Natural killer cell (primary cell): ENCODE measurements at places on chromosomes 3 and 15. TPM values are rescaled to one million over a fixed set of nuclear protein-coding genes. Genes with fewer than 3 reads are reported as not detected.

Gene CD86
- total RNA-seq: 6.9 TPM

Gene MUC4
- total RNA-seq: 1.7 TPM

Gene ALDH1L1
- not detected for total RNA-seq

Gene SENP2
- total RNA-seq: 59.8 TPM

Gene NTRK3
- total RNA-seq: not detected

Gene MRPL3
- 29.7 TPM for total RNA-seq

Gene GOLGA6L7
- total RNA-seq: not detected

Gene ARGFX
- not detected for total RNA-seq

Gene AGBL1
- total RNA-seq: not detected

Gene SPESP1
- total RNA-seq: not detected

Gene LMOD3
- not detected for total RNA-seq

Gene SEMA5B
- total RNA-seq: not detected

Gene UBE2E1
- 86.9 TPM for total RNA-seq

Gene IL17RB
- not detected for total RNA-seq

Gene RBP2
- not detected for total RNA-seq

Gene SLC12A8
- total RNA-seq: 0.61 TPM

Gene MEGF11
- total RNA-seq: not detected

Gene TM6SF1
- total RNA-seq: 10.4 TPM

Gene GUCA1C
- total RNA-seq: not detected

Gene IGSF10
- total RNA-seq: not detected

Gene CPLX3
- total RNA-seq: 0.16 TPM

Gene LRRC31
- not detected for total RNA-seq

Gene P2RY14
- 0.93 TPM for total RNA-seq

Gene HTR3E
- not detected for total RNA-seq

Gene A4GNT
- total RNA-seq: not detected

Gene PPARG
- total RNA-seq: 0.21 TPM

Gene GOLGA6D
- not detected for total RNA-seq

Gene GNB4
- 1.6 TPM for total RNA-seq

Gene B3GNT5
- total RNA-seq: 4.5 TPM

Gene CIB2
- total RNA-seq: 0.99 TPM

Gene NOP10
- total RNA-seq: 56.6 TPM

Gene GOLGA8J
- 1.2 TPM for total RNA-seq

Gene ALDH1A3
- total RNA-seq: not detected

Gene GASK1A
- total RNA-seq: 0.34 TPM

Gene VWA5B2
- total RNA-seq: not detected

Gene ADCY5
- total RNA-seq: not detected

Gene IL16
- total RNA-seq: 98.1 TPM

Gene SLC9C1
- total RNA-seq: not detected

Gene ANO10
- 10.9 TPM for total RNA-seq

Gene RFT1
- total RNA-seq: 13.3 TPM

Gene SCN11A
- total RNA-seq: not detected

Gene C3orf18
- 15.3 TPM for total RNA-seq

Gene SH2D7
- not detected for total RNA-seq

Gene BUB1B
- total RNA-seq: 0.75 TPM

Gene CEMIP
- 0.07 TPM for total RNA-seq
